ENCODE measurements at places on chromosomes 11 and 22.

- DNase-seq, result no peak
Observed at GRCh38 chr11:61837411-61838005, 9.4 kb downstream of the FADS2 start.

GRCh38 chr11:19747634-19748033, 35.0 kb downstream of the NAV2 start:
- no peak for DNase-seq

DNA sequence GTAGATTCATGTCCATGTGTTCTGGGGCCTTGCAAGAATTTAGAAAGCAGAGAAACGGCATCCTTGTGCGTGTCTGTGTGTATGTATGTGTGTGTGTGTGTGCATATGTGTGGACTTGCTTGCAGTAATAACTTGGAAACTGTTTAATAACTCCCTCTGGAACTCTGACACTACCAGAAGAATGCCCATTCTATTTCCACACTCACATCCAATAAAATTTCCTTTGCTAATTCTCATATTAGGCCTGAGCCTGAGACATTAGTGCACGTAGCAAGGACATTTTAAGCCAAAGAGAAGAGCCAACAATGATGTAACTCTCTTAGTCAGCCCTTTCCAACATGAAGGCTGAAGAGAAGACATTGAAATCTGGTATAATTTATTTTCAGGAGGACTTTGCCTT, 3.2 kb downstream of the OR4D6 start:
- DNase-seq, result no peak

- DNase-seq, result no peak
Observed at GRCh38 chr22:41505511-41506220, 36.7 kb downstream of the ACO2 start.

GRCh38 chr11:35734669-35735410, 72.3 kb downstream of the TRIM44 start:
- no peak for DNase-seq

DNA sequence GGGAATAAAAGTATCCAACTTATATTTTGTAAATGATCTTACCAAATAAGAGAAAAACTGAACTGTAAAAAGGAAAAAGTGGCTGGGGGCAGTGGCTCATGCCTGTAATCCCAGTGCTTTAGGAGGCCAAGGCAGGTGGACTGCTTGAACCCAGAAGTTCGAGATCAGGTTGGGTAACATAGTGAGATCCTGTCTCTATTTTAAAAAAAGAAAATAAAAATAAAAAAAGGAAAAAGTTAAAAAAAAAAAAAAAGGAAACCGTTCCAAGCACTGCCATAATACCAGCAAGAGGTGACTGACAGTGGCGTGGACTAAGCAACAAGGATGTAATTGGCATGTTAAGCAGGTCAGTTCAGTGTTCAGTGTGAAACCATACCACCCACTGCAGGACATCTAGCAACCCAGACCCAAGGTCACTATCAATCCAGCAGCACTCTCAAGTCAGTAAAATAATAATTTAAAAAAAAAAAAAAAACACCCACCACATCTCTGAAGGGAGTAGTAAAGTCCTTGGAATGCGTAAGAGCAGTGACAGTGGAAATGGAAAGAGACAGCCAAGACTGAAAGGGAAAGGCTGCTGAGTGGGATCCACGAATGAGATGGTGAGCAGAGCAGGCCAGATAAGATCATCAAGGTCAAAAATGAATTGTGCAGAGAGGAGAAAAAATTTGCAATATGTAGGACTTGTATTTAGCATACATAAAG, 43.6 kb downstream of the MAPK1 start:
- DNase-seq, result no peak

DNA sequence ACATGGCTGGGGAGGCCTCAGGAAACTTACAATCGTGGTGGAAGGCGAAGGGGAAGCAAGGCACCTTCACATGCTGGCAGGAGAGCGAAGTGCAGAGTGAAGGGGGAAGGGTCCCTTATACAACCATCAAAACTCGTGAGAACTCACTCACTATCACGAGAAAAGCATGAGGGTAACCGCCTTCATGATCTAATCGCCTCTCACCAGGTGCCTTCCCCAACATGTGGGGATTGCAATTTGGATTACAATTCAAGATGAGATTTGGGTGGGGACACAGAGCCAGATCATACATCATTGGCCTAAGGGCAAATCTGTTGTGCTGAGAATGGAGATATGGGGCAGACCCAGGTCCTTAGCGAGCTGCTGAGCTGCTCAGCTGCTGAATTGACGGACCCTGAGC, 13.1 kb downstream of the C1QTNF6 start:
- DNase-seq, result no peak

DNA sequence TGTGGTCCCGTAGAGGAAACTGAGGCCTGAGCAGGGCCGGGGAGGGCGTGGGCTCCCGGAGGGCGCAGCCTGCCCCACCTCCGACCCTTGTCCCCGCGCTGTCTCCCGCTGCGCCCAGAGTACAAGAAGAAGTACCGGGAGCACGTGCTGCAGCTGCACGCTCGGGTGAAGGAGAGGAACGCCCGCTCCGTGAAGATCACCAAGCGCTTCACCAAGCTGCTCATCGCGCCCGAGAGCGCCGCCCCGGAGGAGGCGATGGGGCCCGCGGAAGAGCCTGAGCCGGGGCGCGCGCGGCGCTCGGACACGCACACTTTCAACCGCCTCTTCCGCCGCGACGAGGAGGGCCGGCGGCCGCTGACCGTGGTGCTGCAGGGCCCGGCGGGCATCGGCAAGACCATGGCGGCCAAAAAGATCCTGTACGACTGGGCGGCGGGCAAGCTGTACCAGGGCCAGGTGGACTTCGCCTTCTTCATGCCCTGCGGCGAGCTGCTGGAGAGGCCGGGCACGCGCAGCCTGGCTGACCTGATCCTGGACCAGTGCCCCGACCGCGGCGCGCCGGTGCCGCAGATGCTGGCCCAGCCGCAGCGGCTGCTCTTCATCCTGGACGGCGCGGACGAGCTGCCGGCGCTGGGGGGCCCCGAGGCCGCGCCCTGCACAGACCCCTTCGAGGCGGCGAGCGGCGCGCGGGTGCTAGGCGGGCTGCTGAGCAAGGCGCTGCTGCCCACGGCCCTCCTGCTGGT, 1.9 kb downstream of the NLRP6 start:
- peak; percentile 20 for DNase-seq

DNA sequence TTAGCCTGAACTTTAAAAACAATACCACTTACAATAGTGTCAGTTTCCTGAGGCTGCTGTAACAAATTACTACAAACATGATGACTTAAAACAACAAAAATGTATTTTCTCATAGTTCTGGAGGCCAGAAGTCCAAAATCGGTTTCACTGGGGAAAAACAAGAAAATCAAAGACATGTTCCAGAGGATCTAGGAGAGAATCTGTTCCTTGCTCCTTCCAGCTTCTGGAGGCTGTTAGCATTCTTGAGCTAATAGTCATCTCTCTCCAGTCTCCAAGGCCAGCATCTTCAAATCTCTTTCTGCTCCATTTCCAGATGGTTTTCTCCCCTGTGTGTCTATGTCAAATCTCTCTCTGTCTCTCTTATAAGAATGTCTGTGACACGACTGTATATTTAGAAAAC, 67.6 kb upstream of the TEAD1 start:
- DNase-seq, result no peak

DNA sequence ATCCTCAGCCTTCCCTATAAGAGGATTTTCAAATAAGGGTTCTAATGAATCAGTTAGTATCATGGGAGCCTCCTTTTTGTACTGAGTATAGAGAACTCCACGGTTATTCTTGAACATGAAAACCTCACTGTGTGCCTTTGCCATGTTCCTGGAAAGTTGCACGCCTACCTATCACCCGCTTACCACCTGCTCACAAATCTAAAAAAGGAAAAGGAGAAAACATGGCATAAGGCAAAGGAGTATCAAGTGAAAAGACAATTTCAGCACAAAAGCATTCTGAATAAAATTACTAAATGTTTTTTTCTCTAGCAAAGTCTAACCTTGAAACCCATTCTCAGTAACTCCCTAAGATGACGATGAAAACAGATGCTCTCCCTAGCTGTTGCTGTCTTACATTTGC, 511.8 kb upstream of the API5 start:
- DNase-seq, result no peak

DNA sequence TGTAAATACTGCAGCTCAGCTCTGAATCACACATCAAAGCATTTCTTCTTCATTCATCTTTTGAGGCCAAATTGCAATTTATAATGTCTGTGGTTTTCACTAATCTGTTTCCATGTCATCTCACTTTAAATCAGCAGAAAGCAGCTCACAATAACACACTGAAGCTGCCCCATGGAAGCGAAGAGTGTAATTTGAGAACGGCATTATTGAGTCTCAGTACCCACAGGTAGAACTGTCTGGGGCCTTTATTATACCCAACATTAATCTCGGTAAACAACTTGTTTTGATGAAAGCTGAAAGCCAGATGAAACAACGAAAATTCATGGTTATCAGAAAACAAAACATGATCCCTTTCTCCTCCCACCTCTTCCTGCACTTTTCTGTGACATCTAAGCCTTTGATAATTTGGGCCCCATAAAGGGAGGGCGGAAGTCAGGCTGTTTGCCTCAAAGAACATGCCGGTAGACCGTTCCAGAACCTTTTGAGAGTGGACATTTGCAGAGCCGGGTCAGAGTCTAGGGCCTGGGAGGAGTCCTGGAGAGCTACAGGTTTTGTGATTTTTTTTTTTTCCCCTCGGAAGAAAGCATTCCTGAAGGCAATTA, 68.2 kb upstream of the SESN3 start:
- DNase-seq, result no peak

Measured in WERI-Rb-1 (cell line).